NCI-H1694 (cell line): ENCODE measurements at places on chromosomes 16 and 17.

- DNase-seq = no peak
These were observed 11.2 kb downstream of the SLC47A2 start for GRCh38 chr17:19705201-19705600.

DNA sequence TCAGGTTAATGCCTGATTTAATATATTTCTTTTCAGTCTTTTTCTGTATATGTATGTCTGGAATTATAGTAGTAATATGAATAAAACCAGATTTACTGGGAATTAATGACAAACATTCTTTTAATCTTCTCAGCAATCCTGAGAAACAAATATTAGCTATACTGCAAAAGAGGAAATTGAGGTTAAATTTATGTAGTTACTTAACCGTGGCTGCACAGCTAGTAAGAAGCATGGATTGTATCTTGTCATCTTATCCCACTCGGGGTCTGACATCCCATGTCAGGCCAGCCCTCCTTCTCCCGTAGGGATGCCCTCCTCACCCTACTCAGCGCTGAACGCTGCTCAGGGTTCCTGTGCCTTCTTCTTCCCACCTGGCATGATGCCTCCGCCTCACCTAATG is 143.0 kb downstream of the FTO start:
- no peak for DNase-seq

DNA sequence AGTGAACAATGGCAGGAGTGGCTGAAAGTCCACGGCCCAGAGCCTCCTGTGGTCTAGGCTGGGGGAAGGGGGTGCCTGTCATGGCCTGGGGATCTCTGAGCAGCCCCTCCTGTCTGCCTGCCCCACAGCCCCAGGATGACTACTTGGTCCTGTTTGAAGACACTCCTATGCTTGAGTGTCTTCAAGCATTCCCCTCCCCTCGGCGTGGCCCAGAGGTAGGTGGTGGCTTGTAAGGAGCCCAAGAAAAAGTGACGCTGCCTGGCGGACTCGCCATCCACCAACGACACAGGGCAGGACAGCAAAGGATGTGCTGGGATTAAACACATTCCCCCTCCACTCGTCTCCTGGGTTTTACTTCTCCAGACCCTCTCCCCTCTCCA is 5.7 kb downstream of the SULT1A1 start:
- no peak for DNase-seq

DNA sequence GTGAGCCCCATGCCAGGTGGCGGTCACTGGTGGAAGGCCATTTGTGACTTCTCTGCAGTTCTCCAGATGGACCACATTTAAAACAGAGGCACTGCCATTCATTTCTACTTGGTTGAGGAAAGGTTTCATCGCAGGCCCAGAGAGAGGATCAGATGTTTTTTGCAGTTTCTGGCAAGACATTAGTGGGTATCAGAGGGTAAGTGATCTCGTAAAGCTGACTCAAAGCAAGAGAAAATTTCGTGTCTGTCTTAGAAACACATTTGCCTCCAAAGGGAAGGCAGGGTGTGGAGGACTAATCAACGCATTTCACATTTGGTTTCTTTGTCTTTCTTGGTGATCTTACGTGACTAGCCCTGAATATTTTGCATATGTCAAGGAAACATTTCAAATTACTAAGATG is 81.8 kb downstream of the PRKCB start:
- no peak for DNase-seq
